ENCODE measurements at places on chromosomes 13 and 19. TPM values are rescaled to one million over a fixed set of nuclear protein-coding genes. Genes with fewer than 3 reads are reported as not detected.

DNA sequence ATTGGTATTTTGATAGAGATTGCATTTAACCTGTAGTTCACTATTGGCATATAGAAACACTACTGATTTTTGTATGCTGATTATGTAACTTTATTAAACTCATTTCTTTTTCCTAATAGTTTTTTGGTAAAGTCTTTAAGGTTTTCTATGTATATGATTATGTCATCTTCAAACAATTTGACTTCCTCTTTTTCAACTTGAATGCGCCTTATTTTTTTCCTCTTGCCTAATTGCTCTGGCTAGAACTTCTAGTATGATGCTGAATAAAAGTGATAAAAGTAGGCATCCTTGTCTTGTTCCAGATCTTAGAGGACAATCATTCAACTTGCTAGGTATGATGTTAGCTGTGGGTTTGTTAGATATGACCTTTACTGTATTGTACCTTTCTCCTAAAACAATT lies 1034.9 kb downstream of the PCDH9 start:
- no peak for DNase-seq

DNA sequence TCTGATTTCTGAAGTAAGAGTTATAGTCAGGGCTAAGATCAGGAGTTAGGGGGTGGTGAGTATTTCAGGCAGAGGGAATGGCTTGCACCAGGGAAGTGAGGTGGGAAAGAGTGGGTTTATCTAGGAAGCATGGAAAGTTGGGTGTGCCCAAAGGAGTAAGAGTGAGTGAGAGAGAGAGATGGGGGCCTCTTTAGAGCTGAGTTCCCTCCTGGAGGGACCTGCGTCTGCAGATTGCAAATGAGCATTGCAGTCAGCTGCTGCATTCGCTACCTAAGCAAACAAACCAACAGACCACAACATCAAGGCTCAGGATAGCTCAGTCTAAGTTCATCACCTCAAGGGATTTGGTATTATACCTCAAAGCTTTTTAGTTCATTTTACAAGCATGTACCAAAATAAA lies 405.8 kb downstream of the FGF9 start:
- no peak for DNase-seq

DNA sequence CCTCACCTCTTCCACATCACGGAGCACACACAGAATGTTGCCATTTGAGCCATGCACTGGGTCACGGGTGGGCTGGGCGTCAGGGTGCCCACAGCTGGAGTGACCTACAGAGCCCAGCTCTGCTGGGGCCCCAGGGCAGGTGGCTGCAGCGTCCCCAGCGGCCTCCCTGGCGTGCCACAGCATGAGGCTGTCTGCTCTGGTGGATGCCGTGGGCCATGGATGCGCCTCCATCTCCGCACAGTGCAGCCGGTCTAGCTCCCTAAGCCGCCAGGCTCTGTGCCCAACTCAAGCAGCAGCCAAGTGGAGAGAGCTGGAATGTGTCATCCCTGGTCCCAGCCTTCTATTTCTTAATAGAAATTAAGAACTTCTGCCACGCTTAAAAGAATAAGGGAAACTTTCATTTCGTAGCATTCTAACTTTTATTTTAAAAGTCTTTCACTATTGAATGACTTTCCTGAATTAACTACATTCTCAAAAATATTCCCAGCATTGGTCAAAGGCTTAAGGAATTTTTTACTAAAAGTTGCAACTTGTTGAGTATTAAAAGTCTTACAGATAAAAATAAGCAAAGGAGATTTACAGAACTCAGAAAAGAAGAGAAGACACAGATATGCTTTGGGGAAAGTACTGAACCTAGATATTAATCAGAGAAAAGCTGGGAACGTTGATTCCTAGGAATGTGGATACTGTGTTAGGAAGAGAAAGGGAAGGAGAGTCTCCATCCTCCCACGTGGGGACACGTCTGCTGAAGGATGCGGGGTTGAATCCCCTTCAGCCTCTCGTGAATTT lies 59.3 kb downstream of the ATP11A start:
- DNase-seq, result no peak

GRCh38 chr13:37094840-37095239 lies 10.6 kb downstream of the CSNK1A1L start:
- DNase-seq, result no peak

GRCh38 chr13:20566468-20566897 lies 474 bp upstream of the IFT88 start:
- no peak for DNase-seq

LILRA6 gene
- not detected for total RNA-seq

DNA sequence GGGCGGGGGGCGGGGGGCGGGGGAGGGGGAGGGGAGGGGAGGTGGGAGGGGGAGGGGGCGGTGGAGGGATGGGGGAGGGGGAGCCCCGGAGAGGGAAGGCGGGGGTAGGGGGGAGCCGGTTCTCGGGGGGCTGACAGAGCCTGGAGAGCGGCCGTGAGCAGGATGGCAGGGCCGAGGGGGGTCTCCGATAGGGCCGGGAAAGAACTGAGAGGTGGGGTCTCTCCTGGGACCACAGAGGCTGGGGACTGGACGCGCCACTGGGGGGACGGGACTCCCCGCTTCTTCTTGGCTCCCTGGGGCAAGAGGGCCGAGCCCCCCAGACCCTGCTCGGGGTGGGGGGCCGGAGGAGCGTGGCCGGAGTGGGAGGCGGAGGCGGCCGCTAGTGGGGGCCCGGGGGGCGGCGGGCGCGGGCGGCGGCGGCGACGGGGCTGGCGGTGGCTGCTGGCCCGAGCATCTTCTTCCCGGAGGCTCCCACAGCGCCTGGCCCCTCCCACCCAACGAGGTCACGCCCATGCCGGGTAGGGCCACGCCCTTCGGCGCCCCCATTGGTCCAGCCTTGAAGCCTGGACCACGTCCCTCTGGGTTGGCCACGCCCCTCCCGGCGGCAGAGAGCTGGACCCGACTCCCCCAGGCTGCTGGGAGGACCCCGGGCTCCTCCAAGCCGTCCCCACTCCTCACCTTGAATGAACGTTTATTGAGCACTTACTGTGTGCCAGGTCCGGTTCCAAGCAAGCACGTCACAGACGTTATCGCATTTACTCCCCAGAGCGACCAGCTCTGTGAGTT lies at the start of gene NOVA2:
Gene NOVA2 (minus strand): TSS at position 313 of the 786 bp plus-strand sequence. CDS start 514 bp downstream, outside the sequence.
- no peak for DNase-seq

HIPK4 gene
- not detected for total RNA-seq

DNA sequence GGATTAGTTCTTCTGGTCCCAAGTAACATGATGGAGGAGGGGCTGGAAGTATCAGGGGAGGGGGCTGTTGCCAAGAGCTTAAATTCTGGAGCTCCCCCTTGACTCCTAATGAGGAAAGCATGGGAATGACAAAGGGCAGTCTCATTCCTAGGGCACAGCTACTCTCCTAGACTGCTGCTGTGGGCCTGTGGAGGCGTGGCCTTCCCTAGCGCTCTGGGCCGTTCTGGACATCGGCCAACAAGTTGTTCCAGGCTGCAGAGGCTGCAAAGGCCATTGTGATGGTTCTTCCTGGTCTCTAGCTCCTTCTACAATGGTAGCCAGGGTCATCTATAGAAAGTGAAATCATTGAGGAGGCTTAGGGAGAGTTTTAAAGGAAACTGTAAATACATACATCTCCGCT lies 916.6 kb downstream of the DIAPH3 start:
- DNase-seq, result no peak

GRCh38 chr13:83414393-83414792 lies 467.9 kb downstream of the SLITRK1 start:
- no peak for DNase-seq

C19orf67 gene
- total RNA-seq, result not detected

- DNase-seq, result no peak
Observed at GRCh38 chr13:99361197-99361596, 54.0 kb upstream of the GPR183 start.

DNA sequence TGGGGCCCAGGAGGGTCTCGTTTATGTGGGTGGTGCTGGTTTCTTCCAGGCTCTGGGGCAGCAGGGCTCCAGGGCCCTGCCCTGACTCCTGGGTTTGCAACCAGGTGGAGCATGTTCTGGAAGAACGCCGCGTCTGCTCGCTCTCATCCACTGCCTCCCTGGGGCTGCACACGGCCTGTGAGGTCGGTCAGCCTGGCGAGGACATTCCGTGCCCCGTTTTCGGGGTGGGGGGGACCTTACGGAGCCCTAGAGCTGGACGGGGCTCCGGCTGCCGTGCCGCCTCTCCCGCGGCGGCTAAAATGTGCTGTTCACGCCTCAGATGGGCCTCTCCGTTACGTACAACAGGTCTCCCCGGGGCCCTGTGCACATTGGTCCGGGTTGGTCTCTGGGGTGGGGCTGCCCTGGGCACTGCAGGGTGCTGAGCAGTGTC lies 3.3 kb downstream of the GNA11 start:
- no peak for DNase-seq

BRME1 gene
- total RNA-seq, result 2.0 TPM

DNAAF3 gene
- total RNA-seq, result not detected

- DNase-seq, result no peak
Observed at GRCh38 chr13:110421696-110422385, 114.8 kb downstream of the COL4A2 start.

ZNF579 gene
- 10.3 TPM for total RNA-seq

DNA sequence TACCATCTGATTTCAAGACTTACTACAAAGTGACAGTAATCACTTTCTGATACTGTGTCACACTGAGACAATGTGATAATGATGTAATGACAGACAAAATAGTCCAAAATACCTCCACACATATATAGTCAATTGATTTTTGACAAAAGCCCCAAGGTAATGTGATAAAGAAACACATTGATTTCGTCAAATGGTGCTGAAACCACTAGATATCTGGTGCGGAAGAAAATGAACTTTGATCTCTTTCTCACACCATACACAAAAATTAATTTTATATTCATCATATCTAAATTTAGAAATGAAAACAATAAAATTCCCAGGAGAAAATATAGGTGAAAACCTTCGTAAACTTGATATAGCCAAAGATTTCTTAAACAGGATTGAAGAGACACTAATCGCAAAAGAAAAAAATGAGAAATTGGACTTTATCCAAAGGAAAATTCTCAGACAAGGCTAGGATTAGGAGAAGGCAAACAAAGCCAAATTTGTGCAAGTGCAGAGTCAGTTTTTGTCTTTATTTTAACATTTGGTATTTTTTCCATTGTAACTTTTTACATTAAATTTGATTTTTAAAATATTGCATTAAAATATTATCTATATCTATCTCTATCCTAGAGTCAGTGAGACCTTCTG lies 739.9 kb downstream of the DIAPH3 start:
- no peak for DNase-seq

DCLK1 gene
- total RNA-seq, result not detected
